Stimulated activated CD8-positive, alpha-beta memory T cell treated with anti-CD3 and anti-CD28 coated beads, Interleukin-4, amount 100 ng/mL, for 4 hours (primary cell): ENCODE measurements at places on chromosomes 11 and 22.

- DNase-seq: no peak
Measured at GRCh38 chr11:18299721-18300120, 22.2 kb downstream of the HPS5 start.

GRCh38 chr11:95566211-95566610 is 223.4 kb downstream of the FAM76B start:
- no peak for DNase-seq

GRCh38 chr22:46432164-46433068 is 96.9 kb downstream of the TRMU start:
- DNase-seq: no peak

- no peak for DNase-seq
Measured at GRCh38 chr11:114426280-114426679, 13.0 kb upstream of the REXO2 start.

DNA sequence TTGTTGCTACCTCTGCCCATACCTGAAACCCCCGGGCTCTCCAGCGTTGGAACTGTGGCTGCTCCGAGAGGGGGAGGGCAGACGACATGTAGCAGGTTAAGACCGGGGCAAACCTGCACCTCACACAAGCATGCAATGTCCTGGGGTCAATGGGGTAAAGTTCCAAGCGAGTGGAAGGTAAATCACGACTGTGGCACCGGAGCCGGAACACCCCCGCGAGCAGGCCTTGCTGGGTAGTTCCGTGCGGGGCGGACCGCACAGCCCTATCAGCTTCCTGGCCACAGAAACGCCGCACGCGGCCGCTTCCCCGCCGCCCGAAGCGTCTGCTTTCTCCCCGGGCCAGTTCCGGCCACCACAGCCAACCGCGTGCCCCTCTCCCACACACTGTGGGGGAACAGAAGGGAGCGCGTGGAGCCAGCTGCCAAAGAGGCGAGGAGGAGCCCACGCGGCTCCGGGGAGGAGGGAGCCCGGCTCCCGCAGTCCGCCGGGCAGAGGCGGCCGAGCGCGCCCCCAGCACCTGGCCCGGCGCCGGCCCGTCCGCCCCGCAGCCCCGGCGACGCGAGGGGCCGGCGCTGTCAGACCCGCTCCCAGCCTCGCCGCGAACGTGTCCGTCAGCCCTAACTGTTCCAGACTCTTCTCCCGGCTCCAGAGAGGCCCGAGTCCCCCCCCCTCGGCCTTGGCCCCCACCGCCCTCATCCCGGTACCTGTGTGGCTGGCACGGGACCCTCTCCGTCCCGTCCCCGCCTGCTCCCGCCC is 1.6 kb downstream of the SPTBN2 start:
- no peak for DNase-seq

DNA sequence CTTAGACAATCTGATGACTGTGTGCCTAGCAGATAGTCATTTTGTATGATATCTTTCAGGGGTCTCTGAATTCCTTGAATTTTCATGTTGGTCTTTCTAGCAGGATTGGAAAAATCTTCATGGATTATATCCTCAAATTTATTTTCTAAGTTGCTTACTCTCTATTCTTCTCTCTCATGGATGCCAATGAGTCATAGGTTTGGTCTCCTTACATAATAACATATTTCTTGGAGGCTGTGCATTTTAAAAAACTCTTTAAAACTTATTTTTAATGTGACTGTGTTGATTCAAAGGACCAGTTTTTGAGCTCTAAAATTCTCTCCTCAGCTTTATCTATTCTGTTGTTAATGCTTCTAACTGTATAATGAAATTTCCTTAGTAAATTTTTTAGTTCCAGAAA is 198.7 kb downstream of the AASDHPPT start:
- DNase-seq: no peak

DNA sequence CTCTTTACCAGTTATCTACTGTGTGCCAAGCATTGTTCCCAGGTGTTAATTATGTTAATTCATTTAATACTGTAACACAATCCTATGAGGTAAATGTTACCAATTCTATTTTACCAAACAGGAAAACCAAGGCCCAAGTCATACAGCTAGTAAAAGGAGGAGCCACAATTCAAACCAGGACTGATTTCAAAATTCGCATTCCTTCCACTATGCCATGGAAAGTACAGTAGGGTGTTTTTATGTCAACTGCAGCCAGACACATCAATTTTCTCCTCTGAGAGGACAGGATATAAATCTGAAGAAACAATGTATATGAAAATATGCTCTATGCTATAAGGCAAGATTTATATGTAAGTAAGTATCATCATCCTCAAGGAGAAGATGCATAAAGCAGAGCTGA is 104.3 kb downstream of the RPL27A start:
- DNase-seq: no peak

- no peak for DNase-seq
Measured at GRCh38 chr22:38970551-38970950, 11.6 kb upstream of the APOBEC3B start.

- DNase-seq: no peak
Measured at GRCh38 chr11:62430425-62430824, 11.6 kb downstream of the SCGB1A1 start.

- no peak for DNase-seq
Measured at GRCh38 chr11:132099692-132100091, 729.3 kb downstream of the NTM start.

GRCh38 chr11:122882189-122882856 is at the start of gene JHY:
JHY (plus strand) TSS chr11:122882759; CDS start chr11:122885850, 3,091 bp downstream.
- no peak for DNase-seq

GRCh38 chr11:122646549-122647340 is 8.8 kb upstream of the UBASH3B start:
- no peak for DNase-seq

DNA sequence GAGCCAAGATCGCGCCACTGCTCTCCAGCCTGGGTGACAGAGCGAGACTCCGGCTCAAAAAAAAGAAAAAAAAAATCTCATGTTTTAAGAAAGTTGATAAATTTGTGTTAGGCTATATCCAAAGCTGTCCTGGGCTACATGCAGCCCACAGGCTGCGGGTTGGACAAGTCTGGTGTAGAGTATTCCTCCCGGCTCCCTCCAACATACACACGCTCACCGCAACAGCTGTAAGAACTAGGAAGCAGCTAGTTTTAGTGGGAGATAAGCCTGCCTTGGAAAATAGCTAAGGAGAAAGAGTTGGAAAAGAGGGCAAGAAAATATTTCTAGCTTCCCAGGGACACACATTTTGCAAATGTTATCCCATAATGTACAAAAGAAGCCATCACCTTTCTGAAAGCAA is 46.6 kb downstream of the CELF1 start:
- DNase-seq: no peak

- DNase-seq: no peak
Measured at GRCh38 chr11:11076879-11077278, 219.0 kb upstream of the ZBED5 start.

DNA sequence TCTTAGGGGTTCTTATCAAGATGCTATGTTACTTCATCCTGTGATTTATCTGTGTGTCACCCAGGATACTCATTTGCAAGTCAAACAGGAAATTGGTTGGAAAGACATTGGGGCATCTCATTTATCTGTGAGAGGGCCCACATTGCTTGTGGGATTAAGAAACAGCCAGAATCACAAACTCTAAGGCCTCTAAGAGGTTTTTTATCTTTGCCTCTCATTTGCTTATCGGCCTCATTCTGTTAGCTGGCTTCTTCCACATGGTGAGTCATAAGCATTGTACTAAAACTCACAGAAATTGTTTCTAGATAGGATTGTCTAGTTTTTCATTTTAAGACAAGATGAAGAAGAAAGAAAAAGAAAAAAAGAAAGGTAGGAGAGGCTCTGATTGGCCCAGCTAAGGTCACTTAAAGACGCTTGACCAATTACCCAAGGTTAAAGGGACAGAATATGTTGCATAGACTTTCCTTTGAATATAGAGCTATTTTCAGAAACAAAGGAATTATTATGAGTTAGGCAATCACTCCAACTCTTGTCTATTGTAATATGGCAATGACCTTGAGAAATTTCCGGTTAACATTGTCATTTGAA is 121.9 kb downstream of the ARHGAP42 start:
- DNase-seq: no peak

DNA sequence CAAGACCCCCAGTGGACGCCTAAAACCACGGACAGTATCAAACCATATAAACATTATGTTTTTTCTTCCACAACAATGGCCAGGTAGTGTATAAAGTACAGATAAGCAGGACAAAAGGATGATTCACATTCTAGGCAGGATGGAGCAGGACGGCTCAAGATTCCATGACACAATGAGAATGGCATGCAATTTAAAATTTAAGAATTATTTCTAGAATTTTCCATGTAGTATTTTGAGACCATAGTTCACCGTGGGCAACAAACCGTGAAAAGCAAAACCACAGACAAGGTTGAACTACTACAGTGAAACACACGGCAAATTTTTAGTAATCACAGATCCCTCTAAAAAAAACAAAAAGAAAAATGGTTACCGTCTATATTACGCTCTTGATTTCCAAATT is 7.5 kb downstream of the NARS2 start:
- DNase-seq: no peak

GRCh38 chr11:119992171-119993051 is 145.5 kb downstream of the TRIM29 start:
- DNase-seq: no peak

- DNase-seq: no peak
Measured at GRCh38 chr11:47908198-47908597, 60.0 kb upstream of the NUP160 start.

- no peak for DNase-seq
Measured at GRCh38 chr11:126638648-126639047, 283.2 kb downstream of the ST3GAL4 start.

DNA sequence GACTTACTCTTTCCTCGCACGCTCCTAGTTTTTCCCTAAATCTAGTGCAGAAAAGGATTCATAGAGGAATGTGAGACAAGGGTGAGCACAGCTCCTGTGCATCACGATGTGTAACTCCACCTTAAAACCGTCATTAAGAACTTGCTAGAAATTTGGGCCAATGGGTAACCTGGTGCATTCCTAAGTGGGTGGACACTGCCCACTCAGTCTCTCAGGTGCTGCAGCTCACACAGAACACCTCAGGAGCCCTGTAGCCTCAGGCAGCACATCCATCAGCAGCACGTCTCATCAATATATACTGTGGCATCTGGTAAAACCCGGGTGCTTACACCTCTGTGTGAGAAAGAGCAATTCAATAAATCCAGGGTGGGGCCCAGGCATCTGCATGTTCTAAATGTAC is 12.4 kb downstream of the POU2AF3 start:
- DNase-seq: no peak

- DNase-seq: no peak
Measured at GRCh38 chr11:90465553-90465952, 242.7 kb upstream of the CHORDC1 start.

DNA sequence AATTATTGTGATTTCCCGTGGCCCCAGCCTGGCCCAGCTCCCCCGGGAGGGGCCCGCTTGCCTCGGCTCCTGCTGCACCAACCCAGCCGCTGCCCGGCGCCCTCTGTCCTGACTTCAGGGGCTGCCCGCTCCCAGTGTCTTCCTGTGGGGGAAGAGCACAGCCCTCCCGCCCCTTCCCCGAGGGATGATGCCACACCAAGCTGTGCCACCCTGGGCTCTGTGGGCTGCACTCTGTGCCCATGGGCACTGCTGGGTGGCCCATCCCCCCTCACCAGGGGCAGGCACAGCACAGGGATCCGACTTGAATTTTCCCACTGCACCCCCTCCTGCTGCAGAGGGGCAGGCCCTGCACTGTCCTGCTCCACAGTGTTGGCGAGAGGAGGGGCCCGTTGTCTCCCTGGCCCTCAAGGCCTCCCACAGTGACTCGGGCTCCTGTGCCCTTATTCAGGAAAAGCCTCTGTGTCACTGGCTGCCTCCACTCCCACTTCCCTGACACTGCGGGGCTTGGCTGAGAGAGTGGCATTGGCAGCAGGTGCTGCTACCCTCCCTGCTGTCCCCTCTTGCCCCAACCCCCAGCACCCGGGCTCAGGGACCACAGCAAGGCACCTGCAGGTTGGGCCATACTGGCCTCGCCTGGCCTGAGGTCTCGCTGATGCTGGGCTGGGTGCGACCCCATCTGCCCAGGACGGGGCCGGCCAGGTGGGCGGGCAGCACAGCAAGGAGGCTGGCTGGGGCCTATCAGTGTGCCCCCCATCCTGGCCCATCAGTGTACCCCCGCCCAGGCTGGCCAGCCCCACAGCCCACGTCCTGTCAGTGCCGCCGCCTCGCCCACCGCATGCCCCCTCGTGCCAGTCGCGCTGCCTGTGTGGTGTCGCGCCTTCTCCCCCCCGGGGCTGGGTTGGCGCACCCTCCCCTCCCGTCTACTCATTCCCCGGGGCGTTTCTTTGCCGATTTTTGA is 3.3 kb upstream of the ANKRD13D start:
- no peak for DNase-seq

DNA sequence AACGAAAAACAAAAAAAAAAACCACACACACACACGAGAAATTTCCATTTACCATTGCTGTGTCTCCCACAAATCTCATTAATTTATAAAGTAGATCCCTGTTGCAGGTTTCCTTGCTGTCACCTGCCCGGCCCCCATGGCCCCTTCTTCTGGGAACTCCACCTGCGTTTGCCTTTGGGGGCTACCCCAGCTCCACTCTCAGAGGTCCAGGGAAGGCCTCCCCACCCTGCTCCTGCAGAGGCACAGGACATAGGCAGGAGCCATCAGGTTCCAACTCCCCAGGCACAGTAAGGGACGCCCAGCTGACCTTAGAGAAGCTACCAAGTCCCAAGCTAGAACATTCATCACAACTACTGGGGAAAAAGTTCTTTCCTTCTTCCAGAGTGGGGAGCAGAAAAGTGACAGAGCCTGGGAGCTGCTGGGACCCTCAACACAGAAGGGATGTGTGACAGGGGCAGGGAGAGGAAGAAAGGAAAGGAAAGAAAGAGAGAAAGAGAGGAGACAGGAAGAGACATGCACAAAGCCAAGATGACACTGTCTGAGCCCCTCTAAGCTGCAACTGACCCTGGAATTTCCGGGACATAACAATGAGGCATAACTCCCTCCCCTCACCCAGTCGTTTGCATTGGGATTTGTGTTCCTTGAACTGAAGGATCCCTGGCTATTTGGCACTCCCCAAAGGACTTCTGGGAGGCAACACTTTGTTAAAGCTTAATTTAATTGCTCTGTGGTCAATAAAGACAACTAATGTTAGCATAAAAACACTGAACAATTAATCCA is 175.7 kb downstream of the SHANK2 start:
- DNase-seq: no peak

DNA sequence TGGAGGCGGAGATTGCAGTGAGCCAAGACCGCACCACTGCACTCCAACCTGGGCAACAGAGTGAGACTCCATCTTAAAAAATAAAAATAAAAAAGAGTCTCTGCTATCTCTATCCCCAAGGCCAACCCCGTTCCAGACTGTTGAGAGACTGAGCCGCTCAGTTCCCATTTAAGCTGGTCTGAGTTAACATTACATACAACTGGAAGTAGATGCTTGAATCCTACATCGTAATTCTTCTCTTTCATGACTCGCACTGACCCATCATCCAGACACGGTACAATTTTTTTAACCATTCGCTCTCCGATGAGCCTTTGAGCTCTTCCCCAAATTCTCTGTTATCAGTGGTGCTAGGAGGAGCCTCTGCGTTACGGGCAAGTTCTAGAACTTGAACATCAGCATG is 4.9 kb upstream of the CYTH4 start:
- no peak for DNase-seq

DNA sequence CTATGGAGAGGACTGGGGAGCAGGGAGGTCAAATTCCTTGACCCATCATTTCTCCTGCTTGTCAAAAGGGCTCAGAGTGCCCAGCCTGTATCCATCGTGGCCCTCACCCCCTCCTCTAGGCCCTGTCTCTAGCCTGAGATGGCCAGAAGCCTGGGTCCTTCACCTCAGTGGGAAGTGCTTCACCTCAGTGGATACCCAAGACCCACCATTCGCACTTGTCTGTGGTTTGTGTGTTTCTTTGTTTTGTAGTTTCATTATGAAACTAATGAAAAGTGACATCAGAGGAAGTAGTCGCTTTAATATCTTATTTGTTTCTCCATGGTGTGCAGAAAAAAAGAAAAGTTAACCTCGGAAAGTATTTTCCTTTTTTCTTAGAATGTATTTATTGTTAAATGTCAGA is 194.0 kb upstream of the CADM1 start:
- no peak for DNase-seq
